ENCODE measurements at places on chromosomes 1 and 21.

- DNase-seq, result no peak
Measured at GRCh38 chr1:31257213-31257612, 17.5 kb upstream of the NKAIN1 start.

DNA sequence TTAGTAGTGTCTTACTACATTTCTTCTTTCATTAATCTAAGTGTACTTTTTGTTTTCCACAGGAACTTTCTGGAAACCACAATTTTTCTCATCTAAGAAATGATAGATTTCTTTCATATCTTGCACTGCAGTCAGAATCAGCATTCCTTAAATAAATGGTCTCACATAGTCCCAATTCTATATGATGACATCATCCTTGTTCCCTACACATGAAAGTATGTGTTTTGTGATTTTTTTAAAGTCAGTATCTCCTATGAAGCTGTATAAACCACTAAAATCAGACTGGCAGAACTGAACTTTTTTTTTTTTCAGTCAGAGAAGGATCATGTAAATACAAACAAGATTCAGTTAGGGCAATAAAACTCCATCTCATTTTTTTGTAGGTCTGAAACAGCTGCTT lies 742.6 kb upstream of the CXADR start:
- no peak for DNase-seq

GRCh38 chr1:206873603-206874188 lies 8.3 kb downstream of the IL20 start:
- no peak for DNase-seq

DNA sequence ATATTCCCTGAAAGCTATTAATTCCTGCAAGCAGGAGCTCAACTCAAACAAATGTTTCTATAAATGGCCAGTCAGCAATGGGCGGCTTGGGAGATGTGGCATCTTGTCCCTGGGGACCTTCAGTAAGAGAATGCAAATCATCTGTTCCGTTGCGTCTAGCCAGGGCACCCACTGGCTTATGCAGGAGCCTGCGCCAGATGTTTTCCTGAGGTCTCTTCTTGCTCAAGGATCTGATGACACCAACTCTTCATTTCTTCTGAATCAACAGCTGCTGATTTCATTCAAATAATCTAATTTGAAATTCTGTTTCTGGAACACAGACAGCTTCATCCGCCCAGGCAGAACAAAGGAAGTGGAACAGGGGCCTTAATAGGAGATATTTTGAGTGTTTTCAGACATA lies 70.0 kb upstream of the AJAP1 start:
- no peak for DNase-seq

DNA sequence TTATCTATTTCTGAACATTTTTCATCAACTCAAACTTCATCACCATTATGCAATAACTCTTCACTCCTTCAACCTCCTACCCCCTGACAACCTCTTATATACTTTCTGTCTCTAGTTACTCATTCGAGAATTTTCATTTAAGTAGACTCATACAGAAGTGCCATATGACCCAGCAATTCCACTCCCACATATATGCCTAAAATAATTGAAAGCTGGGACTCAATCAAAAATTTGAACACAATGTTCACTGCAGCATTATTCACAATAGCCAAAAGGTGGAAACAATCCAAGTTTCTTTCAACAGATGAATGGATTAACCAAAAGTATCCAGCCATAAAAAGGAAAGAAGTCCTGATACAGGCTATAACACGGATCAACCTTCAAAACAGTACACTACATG lies 24.1 kb downstream of the COL11A1 start:
- DNase-seq, result no peak

DNA sequence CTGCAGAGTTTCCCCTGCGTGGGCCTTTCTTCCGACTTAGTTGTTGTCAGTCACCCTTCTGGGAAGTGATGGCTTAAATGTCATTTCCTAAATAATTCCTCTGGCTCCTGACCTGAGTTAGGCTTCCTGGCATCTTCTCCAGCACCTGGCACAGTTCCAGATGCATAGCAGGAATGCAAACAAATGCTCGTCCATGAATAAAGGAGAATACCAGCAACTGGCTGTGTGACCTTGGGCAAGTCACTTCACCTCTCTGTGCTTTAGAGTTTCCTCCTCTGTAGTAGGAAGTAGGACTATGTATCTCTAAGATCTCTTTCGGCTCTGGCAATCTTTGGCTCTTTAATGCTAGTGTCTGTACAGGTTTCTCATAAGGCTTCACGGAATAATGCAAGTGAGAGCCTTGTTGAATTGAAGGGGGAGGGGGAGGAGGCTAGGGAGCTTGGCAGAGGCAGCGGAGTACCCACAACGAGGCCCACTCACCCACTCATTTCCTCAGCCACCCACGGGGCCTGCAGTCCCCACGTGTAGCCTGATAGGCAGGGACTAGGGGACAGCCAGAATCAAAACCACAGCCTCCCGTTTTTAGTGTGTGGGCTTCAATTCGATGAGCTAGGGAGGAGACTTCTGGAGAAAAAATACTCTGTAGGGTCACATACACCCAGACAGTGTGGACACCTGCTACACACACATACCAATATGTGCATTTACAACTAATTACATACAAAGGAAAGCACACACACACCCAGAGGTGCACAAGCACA lies 48.1 kb downstream of the TENT5C start:
- no peak for DNase-seq

DNA sequence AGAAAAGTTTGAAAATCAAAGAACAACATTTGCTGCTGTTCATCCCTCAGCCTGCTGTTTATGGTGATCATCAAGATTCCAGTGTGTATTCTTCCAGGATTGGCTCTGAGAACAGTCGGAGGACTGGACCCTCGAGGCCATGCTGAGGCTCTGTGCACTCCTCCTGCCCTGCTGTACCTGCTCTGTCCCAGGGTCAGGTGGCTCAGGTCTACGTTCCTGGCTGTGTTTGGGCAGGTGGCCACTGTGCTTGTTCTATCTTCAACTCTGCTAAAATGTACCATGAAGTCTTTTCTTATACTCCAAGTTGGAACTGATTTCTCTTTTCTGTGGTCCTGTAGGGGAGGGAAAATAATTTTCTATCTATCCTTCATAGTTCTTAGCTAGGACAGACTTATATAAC lies 175.9 kb downstream of the RWDD3 start:
- no peak for DNase-seq

DNA sequence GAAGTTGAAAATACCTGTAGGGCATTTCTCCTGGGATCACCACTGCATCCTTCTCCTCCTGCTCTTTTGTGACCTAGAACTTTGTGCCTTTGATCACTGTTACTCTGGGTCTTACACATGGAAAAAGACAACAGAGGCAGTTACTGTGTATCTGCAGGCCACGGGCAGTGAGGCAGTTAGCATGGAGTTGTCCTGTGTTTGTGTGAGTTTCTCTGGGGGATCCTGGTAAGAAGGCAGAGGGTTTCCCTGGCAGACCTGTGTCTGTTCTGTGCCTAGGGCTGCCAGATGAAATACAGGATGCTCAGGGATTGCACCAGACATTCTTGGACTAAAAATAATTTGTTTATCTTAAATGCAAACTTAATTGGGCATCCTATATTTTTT lies 44.4 kb upstream of the SCCPDH start:
- no peak for DNase-seq

- DNase-seq, result no peak
Measured at GRCh38 chr1:71835442-71835813, 446.9 kb downstream of the NEGR1 start.

- no peak for DNase-seq
Measured at GRCh38 chr21:42640486-42640885, 12.9 kb upstream of the PDE9A start.

DNA sequence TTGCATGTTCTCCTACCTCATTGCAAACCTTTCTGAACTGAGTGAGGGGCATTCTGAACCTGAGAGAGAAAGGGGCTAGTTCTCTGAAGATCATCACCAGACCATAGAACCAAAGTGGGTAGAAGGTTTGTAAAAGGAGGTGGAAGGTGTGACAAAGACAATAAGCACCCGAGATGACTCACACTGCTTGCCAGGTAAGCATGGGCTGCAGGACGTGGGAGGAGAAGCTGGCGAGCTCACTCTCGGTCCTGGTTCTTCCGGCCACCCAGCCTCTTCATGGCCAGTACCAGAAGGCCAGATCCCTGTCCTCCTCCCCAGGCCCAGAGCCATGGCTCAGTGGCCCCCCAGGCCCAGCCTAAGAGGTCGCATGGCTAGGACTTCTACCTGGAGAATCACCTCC lies 128.3 kb downstream of the TMEM53 start:
- DNase-seq, result no peak

DNA sequence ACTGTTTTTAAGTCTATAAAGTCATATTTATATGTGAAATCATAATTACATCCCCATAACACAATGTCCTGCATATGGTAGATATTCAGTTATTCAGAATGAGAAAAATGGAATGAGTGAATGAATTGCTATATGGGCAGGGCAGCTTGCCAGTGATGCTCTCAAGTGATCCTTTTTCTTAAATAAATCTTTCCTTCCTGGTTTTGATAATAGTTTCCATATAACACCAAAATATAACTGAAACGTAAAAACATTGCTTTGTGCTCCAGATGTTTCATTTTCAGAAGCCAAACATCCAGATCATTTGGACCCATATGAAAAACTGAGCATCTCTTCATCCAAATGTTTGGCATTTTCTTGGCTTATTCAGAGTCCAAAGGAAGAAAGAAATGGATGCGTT lies 30.2 kb upstream of the RGS8 start:
- no peak for DNase-seq

GRCh38 chr1:226318471-226318870 lies 9.5 kb upstream of the LIN9 start:
- DNase-seq, result no peak

- DNase-seq, result peak; percentile 52
Measured at GRCh38 chr1:55214934-55215193, 300 bp downstream of the USP24 start.

DNA sequence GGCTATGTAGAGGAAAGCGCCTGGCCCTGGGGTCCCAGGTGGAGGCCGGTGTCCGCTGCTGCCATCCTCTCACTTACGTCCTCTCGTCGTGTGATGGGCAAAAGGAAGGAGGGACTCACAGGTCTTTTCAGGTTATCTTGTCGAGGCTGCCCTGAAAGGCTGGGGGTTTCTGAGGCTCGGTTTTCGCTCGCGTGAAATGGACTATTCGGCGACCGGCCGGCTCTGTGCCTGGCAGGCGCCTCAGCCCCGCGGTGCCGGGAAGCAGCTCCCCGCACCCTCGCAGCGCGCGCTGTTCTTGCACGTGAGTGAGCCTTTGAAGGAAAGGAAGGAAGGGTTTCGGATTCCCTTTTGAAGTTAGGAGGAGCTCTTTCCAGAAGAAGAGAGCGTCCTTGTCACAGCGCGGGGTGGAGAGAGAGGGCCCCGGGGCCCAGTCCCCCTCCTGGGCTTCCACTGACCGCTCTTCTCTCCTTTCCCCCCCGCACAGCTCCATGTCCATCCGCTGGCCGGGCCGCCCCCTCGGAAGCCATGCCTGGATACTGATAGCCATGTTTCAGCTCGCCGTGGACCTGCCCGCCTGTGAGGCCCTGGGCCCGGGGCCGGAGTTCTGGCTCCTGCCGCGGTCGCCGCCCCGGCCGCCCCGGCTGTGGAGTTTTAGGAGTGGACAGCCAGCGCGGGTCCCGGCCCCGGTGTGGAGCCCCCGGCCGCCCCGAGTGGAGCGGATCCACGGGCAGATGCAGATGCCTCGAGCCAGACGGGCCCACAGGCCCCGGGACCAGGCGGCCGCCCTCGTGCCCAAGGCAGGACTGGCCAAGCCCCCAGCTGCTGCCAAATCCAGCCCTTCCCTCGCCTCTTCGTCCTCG lies 57.2 kb downstream of the AJAP1 start:
- DNase-seq, result no peak

DNA sequence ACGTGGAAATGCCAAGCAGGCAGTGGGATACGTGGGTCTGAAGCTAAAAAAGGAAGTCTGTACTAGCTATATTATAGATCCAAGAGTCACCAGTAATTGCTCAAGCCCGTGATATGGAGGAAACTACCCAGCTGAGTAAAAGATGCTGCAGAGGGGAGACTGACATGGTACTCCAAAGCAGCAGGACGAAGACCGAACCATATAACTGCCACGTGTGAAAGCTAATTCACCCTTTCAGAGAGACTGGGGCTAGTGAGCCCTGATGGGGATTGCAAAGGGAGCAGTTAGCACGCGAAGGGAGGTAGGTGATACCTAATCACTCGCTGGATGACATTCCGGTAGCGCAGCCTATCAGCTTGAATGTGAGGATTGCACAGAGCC lies 316 bp downstream of the AP4B1 start:
- DNase-seq, result peak; percentile 36

- DNase-seq, result no peak
Measured at GRCh38 chr1:97570691-97571090, 350.1 kb downstream of the DPYD start.

GRCh38 chr1:52603630-52604029 lies 1.5 kb downstream of the GPX7 start:
- DNase-seq, result no peak

DNA sequence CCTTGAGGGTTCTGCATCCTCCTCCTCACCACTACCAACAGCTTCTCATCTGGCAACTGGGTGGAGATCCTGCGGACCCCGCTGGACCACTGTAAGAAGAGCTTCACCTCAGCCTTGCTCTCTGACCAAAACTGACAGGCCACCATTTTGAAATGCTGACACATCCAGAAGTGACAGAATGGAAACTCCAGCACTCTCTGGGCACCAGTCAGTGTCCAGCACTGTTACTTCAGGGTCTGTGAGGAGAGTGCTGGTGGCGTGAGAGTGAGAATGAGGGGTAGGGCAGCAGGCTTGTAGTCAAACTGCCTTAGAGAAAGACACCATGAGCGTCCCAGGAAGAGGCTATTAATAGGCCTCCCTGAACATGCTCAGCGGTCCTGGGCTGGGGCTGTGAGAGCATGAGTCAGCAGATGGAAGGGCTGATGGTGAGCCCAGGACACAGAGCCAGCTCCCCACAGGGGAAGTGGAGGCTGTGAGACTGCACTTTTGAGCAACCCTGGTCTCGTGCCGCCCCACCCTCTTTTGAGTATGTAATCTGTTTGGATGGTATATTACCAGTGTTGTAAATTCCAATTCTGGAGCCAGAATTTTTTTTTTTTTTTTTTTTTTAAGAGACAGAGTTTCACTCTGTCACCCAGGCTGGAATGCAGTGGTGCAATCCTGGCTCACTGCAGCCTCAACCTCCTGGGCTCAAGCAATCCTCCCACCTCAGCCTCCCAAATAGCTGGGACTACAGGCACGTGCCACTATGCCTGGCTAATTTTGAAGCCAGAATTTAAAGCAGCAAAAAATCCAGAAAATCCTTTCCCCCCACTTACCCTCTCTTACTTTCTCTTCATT lies 34.4 kb upstream of the SLC30A1 start:
- peak; percentile 54 for DNase-seq

- DNase-seq, result no peak
Measured at GRCh38 chr1:167452483-167452882, 65.8 kb downstream of the CD247 start.
